ENCODE measurements at places on chromosomes 2 and 18.
A peak's percentile ranks its signal among the peaks of the same experiment; 100 is the strongest.

- DNase-seq = no peak
These were observed 35.0 kb downstream of the CERS6 start for GRCh38 chr2:168490946-168491605.

GRCh38 chr2:233428438-233428837, 74.1 kb downstream of the DGKD start:
- no peak for DNase-seq

- DNase-seq = no peak
These were observed 179.4 kb downstream of the TXNL1 start for GRCh38 chr18:56458770-56459712.

- no peak for DNase-seq
These were observed 50.2 kb upstream of the CHST9 start for GRCh38 chr18:27235218-27235870.

- peak; percentile 87 for DNase-seq
These were observed 308.9 kb downstream of the PDE11A start for GRCh38 chr2:177763531-177764265.

DNA sequence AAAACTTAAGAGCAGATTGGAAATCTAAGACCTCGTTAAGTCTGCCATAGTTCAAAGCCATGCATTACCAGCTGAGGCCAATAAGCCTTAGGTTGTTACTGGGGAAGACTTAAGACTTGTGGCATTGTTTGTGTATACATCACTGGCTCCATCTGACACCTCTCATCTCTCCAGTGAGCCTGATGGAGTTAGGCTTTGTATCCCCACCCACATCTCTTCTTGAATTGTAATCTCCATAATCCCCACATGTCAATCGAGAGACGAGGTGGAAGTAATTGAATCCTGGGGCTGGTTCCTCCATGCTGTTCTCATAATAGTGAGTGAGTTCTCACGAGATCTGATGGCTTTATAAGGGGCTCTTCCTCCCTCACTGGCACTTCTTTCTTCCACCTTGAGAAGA, 404.6 kb downstream of the ARHGAP15 start:
- no peak for DNase-seq

DNA sequence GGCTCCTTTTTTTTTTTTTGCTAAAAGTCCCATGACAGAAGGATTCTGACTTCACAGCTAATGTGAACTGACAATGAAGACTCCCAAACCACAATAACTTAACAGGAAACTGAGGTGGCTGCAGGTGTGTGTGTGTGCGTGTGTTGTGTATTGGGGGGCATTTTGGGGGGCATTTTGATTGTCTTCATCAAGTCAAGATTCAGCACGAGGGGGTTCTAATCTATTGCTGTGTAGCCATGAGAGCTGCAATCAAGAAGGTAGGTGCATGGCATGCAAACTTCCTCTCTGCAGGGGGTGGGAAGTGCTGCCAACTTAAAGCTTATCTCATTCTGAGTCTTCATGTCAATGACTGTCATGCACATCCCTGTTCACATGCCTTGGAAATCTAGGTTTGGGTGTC, 25.2 kb downstream of the SPRED2 start:
- no peak for DNase-seq

GRCh38 chr2:55947752-55948151, 24.2 kb upstream of the EFEMP1 start:
- DNase-seq = no peak

DNA sequence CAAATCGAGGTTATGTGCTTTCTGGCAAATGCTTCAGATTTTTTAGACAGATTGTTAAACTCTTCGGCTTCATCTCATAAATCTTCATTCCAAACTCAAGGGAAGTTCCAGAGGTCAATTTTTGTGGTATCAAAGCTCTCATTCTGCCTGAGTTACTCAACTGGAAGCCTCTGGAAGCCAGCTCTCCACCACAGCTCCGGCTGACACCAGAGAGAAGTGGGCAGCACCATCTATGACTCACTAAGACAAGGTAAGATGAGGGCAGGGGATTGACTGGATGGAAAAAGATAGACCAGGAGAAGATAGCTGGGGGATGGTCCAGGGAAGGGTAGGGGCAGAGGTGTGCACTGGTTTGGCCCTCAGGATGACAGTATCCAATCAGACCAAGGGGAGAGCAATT, 137.3 kb upstream of the HNRNPA3 start:
- no peak for DNase-seq

GRCh38 chr2:26438526-26438925, 36.8 kb downstream of the DRC1 start:
- DNase-seq = no peak

GRCh38 chr2:107717661-107718060, 109.0 kb upstream of the RGPD4 start:
- DNase-seq = no peak

DNA sequence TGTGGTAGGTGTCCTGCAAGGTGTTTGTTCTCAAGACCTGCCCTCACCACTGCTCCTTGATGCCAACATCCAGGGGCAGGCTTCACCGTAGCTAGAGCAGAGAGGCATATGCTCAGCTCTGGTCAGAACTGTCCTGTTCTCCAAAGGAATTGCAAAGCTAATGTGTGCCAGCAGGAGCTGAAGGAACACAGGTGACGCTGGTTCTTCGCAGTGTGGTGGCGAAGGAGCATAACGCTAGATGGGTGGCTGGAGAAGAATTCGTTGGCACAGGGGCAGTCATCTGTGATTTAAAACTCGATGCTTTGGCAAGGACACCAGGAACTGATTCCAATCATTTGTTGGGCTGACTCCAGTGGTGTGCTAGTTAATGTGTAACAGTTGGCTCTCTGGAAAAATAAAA, 11.4 kb upstream of the PER2 start:
- no peak for DNase-seq

- DNase-seq = no peak
These were observed 14.0 kb downstream of the FER1L5 start for GRCh38 chr2:96656540-96656939.

GRCh38 chr2:42938671-42939370, 146.4 kb upstream of the HAAO start:
- no peak for DNase-seq

GRCh38 chr2:171923206-171923605, 945 bp downstream of the HAT1 start:
- DNase-seq = no peak

- no peak for DNase-seq
These were observed 195.9 kb upstream of the TCF4 start for GRCh38 chr18:55783921-55784320.

- no peak for DNase-seq
These were observed 34.2 kb downstream of the B4GALT6 start for GRCh38 chr18:31649978-31650719.

GRCh38 chr2:217958206-217958883, 44.5 kb downstream of the TNS1 start:
- DNase-seq = no peak

- DNase-seq = no peak
These were observed 145.2 kb downstream of the RAD51AP2 start for GRCh38 chr2:17373041-17373440.

GRCh38 chr2:62071760-62072680, 123.9 kb upstream of the B3GNT2 start:
- DNase-seq = no peak

- DNase-seq = no peak
These were observed 145.0 kb downstream of the NAPG start for GRCh38 chr18:10670856-10671255.

DNA sequence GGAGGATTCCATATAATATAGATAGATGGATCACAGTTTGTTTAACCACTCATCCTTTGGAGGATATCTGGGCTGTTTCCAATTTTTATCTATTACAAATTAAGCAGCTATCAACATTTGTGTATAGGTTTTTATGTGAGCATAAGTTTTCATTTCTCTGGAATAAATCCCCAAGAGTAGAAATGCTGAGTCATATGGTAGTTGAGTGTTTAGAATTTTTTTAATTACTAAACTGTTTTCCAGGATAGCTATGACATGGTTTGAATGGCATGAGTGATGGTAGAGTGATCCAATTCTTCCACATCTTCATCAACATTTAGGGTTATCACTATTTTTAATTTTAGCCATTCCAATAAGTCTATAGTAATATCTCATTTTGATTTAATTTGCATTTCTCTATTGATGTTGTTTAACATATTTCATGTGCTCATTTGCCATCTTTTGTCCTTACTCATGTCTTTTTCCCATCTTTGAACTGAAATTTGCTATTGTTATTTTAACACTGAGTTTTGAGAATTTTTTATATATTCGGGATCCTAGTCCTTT, 31.4 kb downstream of the ABCB11 start:
- DNase-seq = no peak

GRCh38 chr2:105888625-105889024, 143.9 kb downstream of the NCK2 start:
- DNase-seq = no peak

- DNase-seq = no peak
These were observed 8.1 kb upstream of the ATG16L1 start for GRCh38 chr2:233243348-233243747.

DNA sequence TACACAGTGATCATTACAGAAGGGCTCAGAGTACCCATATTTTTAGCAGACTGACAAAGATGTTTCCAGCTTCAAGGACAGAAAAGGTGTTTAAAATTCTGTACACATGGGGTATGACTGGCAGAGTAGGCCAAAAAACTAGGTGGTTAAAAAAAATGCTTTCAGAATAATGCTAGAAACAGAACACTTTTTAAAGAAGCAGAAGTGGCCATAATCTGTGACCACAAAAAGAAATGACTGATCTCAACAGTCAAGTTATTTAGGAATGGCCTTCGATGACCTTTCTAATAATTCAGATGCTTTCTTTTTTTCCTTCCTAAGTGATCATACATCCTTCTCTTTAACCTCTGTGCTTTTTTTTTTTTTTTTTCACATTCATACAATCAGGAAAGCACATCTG, 4.1 kb upstream of the AQP4 start:
- DNase-seq = no peak

DNA sequence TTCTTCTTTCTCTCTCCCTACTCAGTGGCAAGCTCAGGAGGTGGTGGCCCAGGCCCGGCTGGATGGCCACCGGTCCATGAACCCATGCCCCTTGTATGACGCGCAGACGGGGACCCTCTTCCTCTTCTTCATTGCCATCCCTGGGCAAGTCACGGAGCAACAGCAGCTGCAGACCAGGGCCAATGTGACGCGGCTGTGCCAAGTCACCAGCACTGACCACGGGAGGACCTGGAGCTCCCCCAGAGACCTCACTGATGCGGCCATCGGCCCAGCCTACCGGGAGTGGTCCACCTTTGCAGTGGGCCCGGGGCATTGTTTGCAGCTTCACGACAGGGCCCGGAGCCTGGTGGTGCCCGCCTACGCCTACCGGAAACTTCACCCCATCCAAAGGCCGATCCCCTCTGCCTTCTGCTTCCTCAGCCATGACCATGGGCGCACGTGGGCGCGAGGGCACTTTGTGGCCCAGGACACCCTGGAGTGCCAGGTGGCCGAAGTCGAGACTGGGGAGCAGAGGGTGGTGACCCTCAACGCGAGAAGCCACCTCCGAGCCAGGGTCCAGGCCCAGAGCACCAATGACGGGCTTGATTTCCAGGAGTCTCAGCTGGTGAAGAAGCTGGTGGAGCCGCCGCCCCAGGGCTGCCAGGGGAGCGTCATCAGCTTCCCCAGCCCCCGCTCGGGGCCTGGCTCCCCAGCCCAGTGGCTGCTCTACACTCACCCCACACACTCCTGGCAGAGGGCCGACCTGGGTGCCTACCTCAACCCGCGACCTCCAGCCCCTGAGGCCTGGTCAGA, 1.8 kb downstream of the NEU2 start:
- DNase-seq = no peak

DNA sequence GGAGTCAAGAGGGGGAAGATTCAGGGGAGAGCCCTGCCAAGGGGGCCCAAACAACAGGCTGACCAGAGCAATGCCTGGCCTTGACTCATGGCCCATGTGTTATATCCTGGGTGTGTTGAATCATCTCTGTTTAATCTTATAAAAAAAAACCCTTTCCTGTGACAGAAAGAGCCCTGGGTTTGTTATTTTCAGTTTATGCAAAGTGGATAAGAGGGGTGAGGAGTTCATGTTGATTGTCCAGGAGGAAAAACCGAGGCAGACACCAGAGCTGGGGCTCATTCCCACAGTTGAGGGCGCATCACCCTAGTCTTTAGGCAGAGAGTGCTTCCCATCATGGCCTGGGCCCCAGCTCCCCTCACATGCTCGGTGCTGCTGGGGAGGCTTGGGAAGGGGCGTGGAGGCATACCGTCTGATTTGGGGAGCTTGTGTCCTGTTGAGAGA, 30.9 kb upstream of the IL37 start:
- no peak for DNase-seq

DNA sequence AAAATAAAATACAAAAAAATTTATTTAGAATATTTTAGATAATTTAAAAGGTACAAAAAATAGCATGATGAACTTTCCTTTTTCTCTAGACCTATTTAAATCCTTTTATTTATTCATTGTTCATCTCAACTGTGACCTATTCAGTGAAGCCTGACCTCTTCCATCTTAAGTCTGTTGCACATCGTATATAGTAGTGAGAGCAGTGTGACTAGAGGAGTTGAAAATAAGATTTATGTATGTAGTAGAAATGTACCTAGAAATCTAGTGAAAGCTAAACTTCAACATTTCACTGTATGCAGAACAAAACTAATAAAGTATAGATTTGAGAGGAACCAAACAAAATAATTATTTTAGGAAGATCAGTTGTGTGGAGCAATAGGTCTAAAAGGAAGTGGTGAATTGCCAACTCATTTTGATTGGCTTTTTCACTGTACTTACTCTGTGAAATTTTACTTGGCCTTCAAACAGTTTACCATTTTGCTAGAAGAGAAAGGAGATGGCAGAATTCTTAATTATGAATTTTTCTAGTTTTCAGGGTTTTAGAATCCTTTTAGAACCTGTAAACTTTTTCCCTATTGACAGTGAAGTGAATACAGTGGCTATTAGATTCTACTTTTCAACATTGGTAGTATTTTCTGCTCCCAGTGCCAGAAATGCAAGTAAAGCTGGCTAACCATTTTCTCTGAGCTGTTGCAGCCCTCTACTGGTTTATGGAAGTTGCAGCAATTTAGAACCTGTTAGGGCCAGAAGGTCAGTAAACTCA, 11.0 kb downstream of the ANKRD12 start:
- no peak for DNase-seq

GRCh38 chr2:174210862-174211261, 37.5 kb downstream of the OLA1 start:
- no peak for DNase-seq

DNA sequence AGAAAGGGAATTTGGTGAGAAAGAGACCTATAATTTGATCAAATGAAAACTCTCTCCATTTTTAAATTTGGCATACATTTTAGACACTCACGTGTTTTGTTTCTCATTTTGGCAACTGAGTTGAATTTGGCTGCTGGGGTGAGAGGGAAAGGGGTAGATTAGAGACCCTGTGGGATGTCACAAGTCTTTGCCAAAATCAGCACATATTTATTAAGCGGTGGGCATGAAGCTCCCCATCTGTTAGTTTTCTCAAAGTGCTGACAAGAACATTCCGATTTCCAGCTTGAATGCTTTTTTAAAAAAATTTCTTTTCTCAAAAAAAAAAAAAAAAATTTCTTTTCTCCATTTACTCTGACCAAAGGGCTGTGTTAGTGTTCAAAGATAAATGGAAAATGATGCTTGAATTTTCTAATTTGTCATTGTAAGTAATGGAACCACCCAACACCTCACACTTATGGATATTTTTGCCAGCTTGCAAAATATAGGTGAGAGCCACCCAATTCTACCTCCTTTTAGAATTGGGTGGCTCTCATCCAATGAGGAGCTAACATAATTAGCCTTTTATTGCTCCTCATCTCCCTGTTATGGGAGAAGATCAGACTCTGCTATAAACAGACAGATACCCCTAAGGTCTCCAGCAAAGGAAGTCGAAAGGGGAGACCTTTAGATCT, 222.9 kb upstream of the FN1 start:
- no peak for DNase-seq

GRCh38 chr18:8972116-8972515, 130.4 kb upstream of the NDUFV2 start:
- no peak for DNase-seq

GRCh38 chr18:73691118-73691517, 456.5 kb downstream of the FBXO15 start:
- no peak for DNase-seq
